Skeletal muscle tissue (tissue), 5 donors: ENCODE measurements at places on chromosomes 5 and 9. TPM values are rescaled to one million over a fixed set of nuclear protein-coding genes. Genes with fewer than 3 reads are reported as not detected.

The CCDC127 gene
- 6.3 TPM for total RNA-seq

The BARX1 gene
- total RNA-seq, result not detected

The PROP1 gene
- total RNA-seq, result not detected

The SLC6A19 gene
- under 0.01 TPM for total RNA-seq
